ENCODE measurements at places on chromosomes 2 and 18. TPM values are rescaled to one million over a fixed set of nuclear protein-coding genes. Genes with fewer than 3 reads are reported as not detected.

The USP14 gene
- 26.2 TPM for polyA plus RNA-seq

The UGT1A4 gene
- not detected for polyA plus RNA-seq

The CACNB4 gene
- 0.09 TPM for polyA plus RNA-seq

The VSNL1 gene
- 9.8 TPM for polyA plus RNA-seq

The TUBB6 gene
- polyA plus RNA-seq, result 602 TPM

The C2orf42 gene
- 3.8 TPM for polyA plus RNA-seq

The ABCB11 gene
- polyA plus RNA-seq, result 0.07 TPM
